ENCODE measurements at places on chromosomes 1 and 21.

- no peaks in the 10 kb centered on the region for H3K4me1 ChIP-seq
- H3K27ac ChIP-seq, result no peak overlapping the region
- no peaks in the 10 kb centered on the region for H3K27me3 ChIP-seq
- H3K36me3 ChIP-seq, result no peaks in the 10 kb centered on the region
- no peak overlapping the region for H3K4me3 ChIP-seq
These were observed 286.7 kb downstream of the SRGAP2C start for GRCh38 chr1:121471523-121471922.

- H3K36me3 ChIP-seq, result no peaks in the 10 kb centered on the region
- H3K27ac ChIP-seq, result no peak overlapping the region
- no peak overlapping the region for H3K4me3 ChIP-seq
These were observed 142.6 kb downstream of the ZNF644 start for GRCh38 chr1:90879281-90879680.

DNA sequence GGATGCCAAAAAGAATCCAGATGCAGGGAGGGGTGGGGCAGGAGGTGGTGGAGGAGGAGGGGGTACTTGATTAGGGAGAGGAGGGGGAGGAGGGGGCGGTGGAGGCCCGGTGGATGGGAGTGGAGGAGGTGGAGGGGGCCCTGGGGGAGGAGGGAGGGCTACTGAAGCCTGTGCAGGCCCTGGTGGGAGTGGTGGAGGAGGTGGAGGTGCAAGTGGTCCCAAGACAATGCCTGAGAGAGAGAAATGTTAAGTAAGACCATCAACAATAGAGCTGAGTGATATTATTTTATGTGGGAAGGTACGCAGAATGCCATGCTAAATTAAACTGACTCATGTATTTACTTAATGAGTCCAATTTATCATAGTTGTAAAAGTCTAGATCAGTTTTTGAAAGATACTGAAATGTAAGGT lies 86.8 kb upstream of the LBR start:
- no peak overlapping the region for H3K27ac ChIP-seq
- H3K27me3 ChIP-seq, result no peaks in the 10 kb centered on the region
- H3K4me3 ChIP-seq, result no peak overlapping the region
- H3K36me3 ChIP-seq, result peaks cover 2% of the 10 kb centered on the region

DNA sequence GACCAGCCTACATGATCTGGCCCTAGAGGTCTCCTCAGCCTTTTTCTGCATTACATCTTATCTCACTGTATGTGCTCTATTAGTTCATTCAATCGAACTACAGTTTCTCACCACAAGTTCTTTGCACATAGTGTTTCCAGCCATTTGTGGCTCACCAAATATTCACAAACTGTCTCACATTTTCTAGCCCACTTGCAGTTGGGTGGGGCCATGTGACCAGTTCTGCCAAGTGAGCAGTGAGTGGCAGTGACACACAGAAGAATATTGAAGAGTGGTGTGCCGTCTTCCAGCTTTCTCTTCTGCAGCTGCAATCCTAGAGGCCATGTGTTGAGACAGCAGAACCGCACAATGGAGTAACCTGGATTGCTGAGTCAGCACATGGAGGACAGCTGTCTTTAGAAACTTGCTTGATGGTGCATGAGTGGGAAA lies 103.2 kb upstream of the ZNF644 start:
- DNase-seq, result no peak
- peaks cover 7% of the 10 kb centered on the region for H3K4me1 ChIP-seq
- H3K27me3 ChIP-seq, result no peaks in the 10 kb centered on the region
- no peak overlapping the region for H3K27ac ChIP-seq
- H3K36me3 ChIP-seq, result no peaks in the 10 kb centered on the region

DNA sequence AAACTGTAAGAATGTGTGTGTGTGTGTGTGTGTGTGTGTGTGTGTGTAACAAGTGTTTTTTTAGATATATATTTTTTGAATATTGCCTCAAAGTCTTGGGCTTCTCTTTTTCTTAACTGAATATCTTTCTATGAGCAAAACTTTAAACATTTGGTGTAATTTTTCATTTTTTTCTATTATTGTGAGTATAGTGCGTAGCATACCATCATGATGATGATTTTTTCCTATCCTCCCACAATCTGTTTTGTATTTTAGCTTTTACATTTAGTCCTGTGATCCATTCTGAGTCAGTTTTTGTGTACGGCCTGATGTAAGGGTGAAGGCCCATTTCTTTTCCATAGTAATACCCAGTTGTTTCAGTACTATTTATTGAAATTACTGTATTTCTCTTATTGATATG lies 680.6 kb downstream of the TTLL7 start:
- no peaks in the 10 kb centered on the region for H3K4me1 ChIP-seq
- no peak for DNase-seq
- H3K36me3 ChIP-seq, result no peaks in the 10 kb centered on the region
- H3K27me3 ChIP-seq, result no peaks in the 10 kb centered on the region
- no peak overlapping the region for H3K27ac ChIP-seq
- no peak overlapping the region for H3K4me3 ChIP-seq

GRCh38 chr1:113858418-113858817 lies 13.1 kb downstream of the PTPN22 start:
- H3K27ac ChIP-seq, result no peak overlapping the region
- H3K36me3 ChIP-seq, result no peaks in the 10 kb centered on the region
- H3K4me1 ChIP-seq, result no peaks in the 10 kb centered on the region
- no peak for DNase-seq

DNA sequence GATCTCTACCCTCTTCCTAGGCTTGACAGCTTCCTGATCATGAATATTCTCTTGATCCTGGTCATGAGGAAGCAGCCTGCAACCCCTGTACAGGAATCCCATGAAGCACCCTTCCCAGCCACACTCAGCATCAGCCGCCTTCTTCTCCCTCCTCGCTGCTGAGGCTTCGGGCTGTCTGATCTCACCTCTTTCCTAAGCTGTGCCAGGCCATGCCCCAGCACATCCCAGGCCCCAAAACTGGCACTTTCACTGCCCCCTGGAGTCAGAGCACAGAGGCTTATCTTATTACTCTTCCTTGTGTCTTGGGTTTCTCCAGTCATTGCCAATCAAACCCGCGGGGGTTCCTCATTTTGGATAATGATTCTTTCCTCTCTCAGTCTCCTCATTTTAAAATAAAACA lies 259.5 kb downstream of the RGS7 start:
- peak; percentile 20 for DNase-seq
- no peak overlapping the region for H3K4me3 ChIP-seq
- H3K27me3 ChIP-seq, result no peaks in the 10 kb centered on the region
- no peaks in the 10 kb centered on the region for H3K36me3 ChIP-seq
- H3K27ac ChIP-seq, result no peak overlapping the region
- peaks cover 2% of the 10 kb centered on the region for H3K4me1 ChIP-seq

DNA sequence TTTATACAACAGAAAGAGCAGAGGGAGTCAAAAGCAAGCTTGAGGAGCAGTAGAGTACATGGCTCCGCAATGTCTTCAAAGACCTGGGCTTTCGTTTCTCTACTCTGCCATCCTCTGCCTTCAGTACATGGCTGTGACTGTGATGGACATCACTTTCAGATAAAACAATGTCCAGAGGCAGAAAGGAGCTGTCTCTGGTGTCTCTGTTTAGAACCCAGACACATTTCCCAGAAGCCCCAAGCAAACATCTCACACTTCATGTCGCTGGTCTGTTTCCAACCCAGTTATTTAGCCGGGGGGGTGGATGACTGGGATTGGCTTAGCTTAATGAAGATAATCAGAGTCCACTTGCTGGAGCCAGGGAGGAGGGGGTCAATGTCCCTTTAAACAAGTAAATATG lies 25.6 kb downstream of the SGIP1 start:
- H3K27me3 ChIP-seq, result no peaks in the 10 kb centered on the region
- no peak overlapping the region for H3K4me3 ChIP-seq
- H3K4me1 ChIP-seq, result no peaks in the 10 kb centered on the region

GRCh38 chr1:85319491-85319890 lies 43.1 kb upstream of the BCL10 start:
- H3K36me3 ChIP-seq, result no peaks in the 10 kb centered on the region
- no peak for DNase-seq
- H3K27me3 ChIP-seq, result no peaks in the 10 kb centered on the region
- no peak overlapping the region for H3K27ac ChIP-seq
- no peaks in the 10 kb centered on the region for H3K4me1 ChIP-seq

GRCh38 chr1:186208405-186209129 lies 166.5 kb downstream of the TPR start:
- no peak overlapping the region for H3K4me3 ChIP-seq
- no peaks in the 10 kb centered on the region for H3K4me1 ChIP-seq
- no peak for DNase-seq
- no peaks in the 10 kb centered on the region for H3K36me3 ChIP-seq

GRCh38 chr1:5475572-5475971 lies 516.7 kb downstream of the NPHP4 start:
- H3K27me3 ChIP-seq, result no peaks in the 10 kb centered on the region
- H3K36me3 ChIP-seq, result no peaks in the 10 kb centered on the region
- DNase-seq, result no peak

DNA sequence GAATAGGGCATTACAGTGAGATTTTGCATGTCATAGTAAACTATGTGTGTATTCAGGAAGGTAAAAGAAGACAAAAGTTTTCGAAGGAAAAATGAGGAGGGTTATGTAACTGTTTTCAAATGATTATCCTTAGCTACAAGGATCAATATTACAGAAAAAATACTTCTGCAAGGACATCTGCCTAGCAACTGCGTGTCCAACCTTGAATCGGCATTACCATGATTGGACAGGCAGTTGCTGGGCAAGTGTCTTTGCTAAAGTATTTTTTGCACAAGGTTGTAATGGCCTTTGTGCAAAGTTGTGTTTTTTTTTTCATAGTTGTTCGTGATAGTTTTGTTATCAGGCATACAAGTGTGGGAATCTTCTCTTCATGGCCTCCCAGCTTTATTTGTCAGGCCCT lies 136.8 kb downstream of the FASLG start:
- no peak overlapping the region for H3K4me3 ChIP-seq
- no peaks in the 10 kb centered on the region for H3K27me3 ChIP-seq
- no peak overlapping the region for H3K27ac ChIP-seq
- H3K4me1 ChIP-seq, result no peaks in the 10 kb centered on the region

GRCh38 chr1:17250601-17251000 lies 1.7 kb downstream of the PADI3 start:
- H3K27ac ChIP-seq, result no peak overlapping the region
- no peak for DNase-seq
- no peaks in the 10 kb centered on the region for H3K4me1 ChIP-seq
- no peak overlapping the region for H3K4me3 ChIP-seq

- no peaks in the 10 kb centered on the region for H3K27me3 ChIP-seq
- H3K27ac ChIP-seq, result no peak overlapping the region
- no peaks in the 10 kb centered on the region for H3K4me1 ChIP-seq
- H3K4me3 ChIP-seq, result no peak overlapping the region
These were observed 30.3 kb upstream of the PLA2G2C start for GRCh38 chr1:20216574-20216973.

DNA sequence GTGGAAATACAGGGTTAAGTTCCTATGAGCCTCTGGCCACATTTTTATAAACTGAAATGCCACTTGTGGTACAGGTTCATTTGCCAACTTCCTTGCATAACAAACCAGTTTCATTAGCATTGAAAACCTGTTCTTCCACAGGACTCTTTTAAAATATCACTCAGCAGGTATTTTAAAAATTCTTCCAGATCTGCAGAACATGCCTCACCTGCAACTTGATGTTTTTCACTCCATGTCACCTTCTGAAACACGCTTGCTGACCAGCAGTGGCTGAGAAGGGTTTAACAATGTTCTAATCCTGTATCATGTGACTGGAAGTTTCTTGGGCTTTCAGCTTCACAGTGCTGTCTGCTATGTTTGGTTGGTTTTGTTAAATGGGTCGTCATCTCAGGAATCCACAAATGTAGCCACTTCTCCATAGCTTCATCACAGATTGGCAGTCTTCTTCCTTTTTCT lies 17.6 kb upstream of the CBR3 start:
- H3K4me1 ChIP-seq, result no peaks in the 10 kb centered on the region
- H3K27ac ChIP-seq, result no peak overlapping the region
- DNase-seq, result no peak
- H3K27me3 ChIP-seq, result no peaks in the 10 kb centered on the region
- no peak overlapping the region for H3K4me3 ChIP-seq
- no peaks in the 10 kb centered on the region for H3K36me3 ChIP-seq

GRCh38 chr21:26499495-26499894 lies 73.6 kb downstream of the CYYR1 start:
- no peak overlapping the region for H3K27ac ChIP-seq
- no peak for DNase-seq
- no peaks in the 10 kb centered on the region for H3K27me3 ChIP-seq
- no peaks in the 10 kb centered on the region for H3K4me1 ChIP-seq
- no peak overlapping the region for H3K4me3 ChIP-seq
- H3K36me3 ChIP-seq, result no peaks in the 10 kb centered on the region

DNA sequence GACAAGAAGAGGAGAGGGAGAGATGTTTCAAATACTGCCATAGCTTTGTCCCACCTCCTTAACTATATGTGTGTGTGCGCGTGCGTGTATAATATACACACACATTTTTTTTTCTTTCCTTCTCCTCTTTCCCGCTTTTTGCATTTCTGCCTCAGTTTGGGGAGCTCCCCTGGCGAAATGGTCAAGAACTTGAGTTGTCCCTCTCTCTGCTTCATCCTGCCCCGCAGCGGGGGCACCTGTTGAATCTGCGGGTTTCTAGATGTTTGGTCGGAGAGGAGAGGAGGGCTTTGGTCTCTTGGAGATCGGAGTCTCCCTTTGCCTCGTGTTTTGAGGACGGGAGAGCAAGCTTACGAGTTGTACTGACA lies 504 bp downstream of the SCCPDH start:
- peak; percentile 40 for DNase-seq
- H3K4me3 ChIP-seq, result peak overlapping the region; percentile 59
- H3K36me3 ChIP-seq, result peaks cover 2% of the 10 kb centered on the region
- no peak overlapping the region for H3K27ac ChIP-seq
- no peaks in the 10 kb centered on the region for H3K27me3 ChIP-seq

DNA sequence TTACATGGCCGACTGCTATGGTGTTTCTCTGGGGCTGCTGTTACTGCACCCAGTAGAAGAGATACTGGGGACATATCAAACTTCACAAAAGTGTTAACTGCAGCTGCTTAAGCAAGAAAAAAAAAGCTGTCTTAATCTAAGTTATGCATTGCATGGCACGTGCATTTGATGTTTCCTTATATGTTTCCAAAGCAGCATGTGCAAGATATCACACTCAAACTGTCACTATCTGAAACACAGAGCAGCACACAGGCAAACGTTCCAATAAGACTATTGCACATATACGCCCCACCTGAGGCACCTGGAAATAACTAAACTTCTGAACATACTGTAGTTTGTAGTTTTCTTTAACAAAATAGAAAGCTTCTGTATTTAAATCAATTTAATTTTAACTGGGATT lies 671.4 kb upstream of the ADGRL2 start:
- no peaks in the 10 kb centered on the region for H3K4me1 ChIP-seq
- no peaks in the 10 kb centered on the region for H3K36me3 ChIP-seq
- DNase-seq, result no peak
- H3K4me3 ChIP-seq, result no peak overlapping the region
- H3K27me3 ChIP-seq, result no peaks in the 10 kb centered on the region
- H3K27ac ChIP-seq, result no peak overlapping the region
